ENCODE measurements at places on chromosomes 6 and 20.

- no peak for DNase-seq
Observed at GRCh38 chr6:41302638-41303037, 16.2 kb upstream of the TREM1 start.

DNA sequence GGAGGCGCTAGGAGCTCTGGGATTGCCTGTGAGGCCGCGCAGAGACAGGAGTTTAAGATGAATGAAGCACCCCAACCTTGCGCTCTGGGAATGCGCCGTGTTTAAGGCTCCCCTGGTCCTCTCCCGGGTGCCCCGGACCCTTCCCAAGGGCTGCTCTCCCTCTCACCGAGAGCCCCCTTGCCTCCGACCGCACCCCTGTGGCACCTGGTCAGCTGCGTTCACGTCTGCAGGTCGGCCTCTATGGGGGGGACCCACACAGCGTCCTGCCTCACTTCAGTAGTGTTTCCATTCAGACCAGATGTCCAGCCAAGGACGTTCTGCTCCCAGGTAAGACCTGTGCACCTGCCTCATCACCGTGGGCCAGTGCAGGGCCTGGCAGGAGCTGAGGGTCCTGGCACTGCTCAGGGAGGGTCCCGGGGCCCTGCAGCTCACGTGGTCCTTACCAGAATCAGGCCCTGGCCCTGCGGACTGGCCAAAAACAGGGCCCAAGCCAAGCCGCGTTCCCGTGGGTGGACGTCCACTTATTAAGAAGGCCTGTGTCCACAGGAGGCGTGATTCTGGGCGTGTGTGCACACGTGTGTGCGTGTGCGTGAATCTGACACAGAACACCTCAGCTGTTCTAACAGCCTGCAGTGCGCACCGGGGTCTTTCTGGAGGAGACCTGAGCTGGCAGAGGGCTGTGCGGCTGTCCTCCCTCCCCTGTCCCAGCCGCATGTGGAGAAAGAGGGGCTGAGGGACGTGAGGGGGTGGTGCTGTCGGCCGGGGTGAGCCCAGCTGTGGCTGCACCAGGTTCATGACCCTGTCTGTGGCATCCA, 79.9 kb upstream of the BHLHE23 start:
- no peak for DNase-seq

GRCh38 chr6:4359108-4359730, 223.8 kb upstream of the ECI2 start:
- no peak for DNase-seq

DNA sequence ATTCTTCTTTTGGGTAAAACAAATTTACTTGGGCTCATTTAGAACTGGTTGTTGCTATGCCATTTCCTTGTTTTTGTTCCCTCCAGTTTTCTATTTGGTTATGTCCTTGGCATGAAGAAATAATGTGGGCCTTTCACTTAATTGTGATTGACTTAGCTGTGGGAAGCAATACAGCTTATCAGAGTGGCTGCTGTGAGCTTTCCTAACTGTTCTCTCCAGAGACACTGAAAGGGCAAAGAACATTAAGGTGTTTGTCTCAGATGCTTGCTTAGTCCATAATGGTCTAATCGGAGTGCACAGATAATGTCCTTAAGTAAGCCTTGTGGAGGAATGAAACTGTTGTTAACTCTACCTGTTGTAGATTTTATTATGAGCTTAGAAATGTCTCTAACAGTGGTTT, 56.6 kb downstream of the SH3BGRL2 start:
- no peak for DNase-seq

DNA sequence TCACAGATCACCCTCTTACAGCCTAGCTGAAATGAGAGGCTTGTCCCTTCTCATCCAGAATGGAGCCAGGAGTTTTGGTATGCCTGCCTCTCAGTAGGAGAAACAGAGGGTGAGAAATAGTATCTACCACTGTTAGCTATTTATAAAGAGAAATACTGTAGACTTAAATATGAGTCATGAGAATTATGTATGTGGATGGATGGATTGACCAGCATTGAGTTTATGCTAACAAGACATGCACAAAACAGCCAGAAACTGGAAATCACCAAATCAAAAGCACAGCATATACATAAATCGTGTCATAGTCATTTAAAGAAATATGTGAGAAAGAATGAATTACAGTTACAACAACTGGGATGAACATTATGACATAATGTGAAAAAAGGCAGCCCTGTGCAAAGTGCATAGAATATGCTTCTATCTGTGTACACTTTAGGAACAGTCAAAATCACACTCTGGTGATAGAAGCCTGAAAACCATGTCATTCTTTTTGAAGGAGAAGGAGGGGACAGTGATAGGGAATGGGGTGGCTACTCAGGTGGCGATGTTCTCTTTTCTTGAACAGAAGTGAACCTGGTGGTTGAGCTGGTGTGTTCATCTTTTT, 79.8 kb upstream of the KIF25 start:
- DNase-seq = no peak

DNA sequence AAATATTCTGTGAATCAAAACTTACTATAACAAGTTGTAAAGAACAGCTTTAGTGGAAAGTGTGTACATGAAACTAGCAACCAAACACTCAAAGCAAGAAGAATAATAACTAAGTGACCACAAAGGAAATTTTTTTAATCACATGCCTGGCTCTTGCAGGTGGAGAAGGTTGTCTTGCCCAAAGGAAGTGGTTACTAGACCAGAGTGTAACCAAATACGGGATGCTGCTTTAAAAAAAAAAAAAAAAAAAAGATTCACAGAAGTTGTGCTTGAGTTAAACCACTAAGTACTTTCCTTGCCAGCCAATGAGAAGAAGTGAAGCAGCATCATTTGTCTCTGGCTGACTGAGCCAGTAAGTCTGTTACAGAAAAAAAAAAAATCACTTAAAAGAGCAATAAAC, 19.1 kb upstream of the HLA-DQB1 start:
- no peak for DNase-seq

DNA sequence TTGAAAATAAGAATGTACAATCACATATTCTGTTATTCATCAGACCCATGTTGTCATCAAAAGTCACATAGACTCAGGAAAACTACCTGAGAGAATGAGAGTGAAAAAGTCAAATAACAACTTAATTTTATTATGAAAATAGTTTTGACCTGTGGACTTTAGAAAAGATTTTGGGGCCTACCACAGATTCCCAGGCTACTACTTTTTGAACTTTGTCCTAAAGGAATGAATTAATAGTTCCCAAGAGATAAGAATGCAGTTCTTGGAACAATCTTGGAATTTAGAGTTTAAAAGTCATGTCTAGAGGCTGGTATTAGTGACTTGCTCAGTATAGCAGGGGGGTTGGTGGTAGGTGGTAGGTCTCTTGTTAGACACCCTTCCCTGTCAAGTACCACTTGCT, 3.3 kb downstream of the TAF8 start:
- DNase-seq = no peak

- DNase-seq = peak; percentile 88
Observed at GRCh38 chr20:35279040-35279439, 1.1 kb upstream of the MMP24OS start.

DNA sequence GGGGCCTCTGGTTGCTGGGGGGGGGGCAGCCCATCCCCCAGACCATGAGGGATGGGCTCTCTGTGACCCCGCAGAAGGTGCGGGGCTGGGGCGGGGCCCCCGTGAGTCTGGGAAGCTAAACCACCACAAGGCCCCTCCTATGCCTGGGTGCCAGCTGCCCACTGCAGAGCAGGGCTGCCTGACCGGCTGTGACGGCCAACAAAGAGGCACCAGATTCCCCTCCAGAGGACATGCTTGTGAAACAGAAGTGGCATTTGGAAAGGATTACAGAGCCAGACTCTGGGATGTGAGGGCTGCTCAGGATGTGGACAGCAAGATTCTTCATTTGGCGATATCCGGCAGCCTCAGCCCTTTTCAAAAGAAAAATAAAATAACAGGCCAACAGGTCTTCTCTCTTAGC, 16.5 kb upstream of the NTSR1 start:
- DNase-seq = no peak

- no peak for DNase-seq
Observed at GRCh38 chr6:24255676-24256075, 102.2 kb downstream of the DCDC2 start.

DNA sequence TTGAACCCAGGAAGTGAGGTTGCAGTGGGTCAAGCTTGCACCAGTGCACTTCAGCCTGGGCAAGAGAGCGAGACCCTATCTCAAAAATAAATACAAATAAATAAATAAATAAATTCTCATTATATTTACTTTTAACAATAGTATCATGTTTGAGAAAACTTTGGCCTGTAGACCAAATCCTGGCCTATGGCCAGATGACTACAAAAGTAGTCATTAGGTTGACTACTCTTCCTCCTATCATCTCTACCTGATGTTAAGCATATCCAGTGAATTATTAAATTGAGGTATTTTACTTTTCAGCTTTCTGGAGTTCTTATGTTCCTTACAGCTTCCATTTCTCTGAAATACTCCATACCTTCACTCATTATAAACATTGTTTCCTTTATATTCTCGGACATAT, 280.6 kb downstream of the LAMA2 start:
- DNase-seq = no peak

DNA sequence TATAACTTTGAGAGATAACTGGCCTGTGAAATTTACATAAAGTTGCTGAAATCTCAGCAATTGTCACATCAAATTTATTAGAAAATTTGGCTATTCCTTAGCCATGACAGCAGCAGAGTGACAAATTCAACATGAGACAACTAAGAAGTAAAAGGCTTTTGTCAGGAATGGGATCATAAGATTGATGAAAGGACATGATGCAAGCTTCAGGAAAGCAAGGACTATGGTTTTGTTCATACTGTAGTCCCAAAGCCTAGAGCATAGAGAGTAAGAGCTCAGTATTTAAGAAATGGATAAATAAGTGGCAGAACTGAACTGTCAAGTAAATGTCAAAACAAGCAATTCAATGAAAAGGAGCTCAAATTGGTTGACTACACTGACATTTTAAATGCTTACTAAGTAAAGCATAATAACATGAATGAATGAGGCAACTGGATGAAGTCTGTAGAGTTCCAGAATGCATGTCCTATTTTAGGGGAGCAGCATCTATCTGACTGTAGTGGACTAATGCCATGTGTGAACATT, 12.6 kb downstream of the PGM3 start:
- DNase-seq = no peak

DNA sequence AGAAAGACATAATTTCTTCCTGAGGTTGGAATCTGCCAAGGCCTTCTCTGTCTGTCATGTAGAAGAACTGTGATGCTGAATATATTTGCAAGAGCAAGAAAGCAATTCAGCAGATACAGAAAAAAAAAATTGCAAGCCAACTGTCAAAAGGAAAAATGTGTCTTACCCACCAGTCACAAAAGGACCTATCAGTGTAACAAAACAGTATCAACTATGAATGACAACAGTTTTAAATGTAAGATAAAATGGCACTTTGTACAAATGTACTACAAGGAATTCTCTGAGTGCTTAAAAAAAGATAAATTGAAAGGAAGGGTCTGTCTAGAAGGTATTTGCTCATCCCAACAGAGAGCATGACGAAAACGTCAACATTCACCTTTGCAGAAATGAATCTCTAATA, 185.3 kb upstream of the TFAP2D start:
- no peak for DNase-seq

- DNase-seq = no peak
Observed at GRCh38 chr6:30689022-30689865, 1.5 kb downstream of the NRM start.

DNA sequence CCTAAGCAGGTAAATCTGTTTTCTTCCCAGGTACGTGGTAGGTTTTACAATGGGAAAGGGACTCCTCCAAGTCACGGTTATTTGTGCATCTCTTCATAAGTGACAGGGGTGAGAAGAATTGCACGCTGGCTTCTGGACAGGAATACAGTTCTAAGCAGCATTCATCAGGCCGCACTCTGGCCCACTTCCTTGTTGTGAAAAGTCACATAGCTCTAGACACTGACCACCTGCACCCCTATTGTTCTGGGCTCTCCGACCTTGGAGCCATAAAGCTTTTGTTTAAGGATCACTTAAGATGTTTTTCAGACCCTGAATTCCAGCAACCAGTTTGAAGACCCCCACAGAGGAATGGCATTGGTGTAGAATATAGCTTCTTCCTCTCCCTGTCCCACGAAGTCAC, 31.4 kb downstream of the RAMACL start:
- DNase-seq = no peak

DNA sequence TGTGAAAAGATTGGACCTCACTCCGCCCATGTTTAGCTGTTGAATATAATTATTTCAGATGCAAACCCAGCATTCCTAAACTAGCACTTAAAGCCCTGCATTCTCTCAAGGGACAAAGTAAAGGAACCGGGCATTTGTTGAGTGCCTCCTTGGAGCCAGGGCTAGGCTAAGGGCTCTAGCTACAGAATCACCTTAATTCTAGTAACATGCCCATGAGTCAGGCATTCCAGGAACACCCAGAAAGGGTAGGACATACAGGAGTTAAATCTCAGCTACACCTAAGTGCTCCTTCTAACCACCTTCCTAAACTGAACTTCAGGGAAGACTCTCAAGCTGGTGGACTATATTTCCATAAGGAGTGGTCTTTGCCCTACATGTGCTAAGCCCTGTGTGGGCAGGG, 89.4 kb downstream of the SLC24A3 start:
- no peak for DNase-seq

- no peak for DNase-seq
Observed at GRCh38 chr20:7772371-7772770, 167.9 kb downstream of the HAO1 start.

DNA sequence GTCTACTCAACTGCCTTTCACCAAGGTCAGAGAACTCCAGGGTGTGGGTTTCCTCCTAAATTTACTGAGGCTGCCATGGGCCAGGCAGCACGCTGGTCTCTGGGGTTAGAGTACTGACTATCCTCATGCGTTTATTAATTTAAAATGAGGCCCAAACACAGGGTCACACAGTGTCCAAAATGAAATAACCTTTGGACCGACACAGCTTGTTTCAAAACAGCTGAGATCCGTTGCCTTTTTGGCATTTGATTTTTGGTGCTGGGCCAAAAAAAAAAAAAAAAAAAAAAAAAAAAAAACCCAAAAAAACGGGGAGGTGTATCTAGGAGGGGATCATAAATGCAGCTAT, 14.6 kb upstream of the TOX2 start:
- no peak for DNase-seq

DNA sequence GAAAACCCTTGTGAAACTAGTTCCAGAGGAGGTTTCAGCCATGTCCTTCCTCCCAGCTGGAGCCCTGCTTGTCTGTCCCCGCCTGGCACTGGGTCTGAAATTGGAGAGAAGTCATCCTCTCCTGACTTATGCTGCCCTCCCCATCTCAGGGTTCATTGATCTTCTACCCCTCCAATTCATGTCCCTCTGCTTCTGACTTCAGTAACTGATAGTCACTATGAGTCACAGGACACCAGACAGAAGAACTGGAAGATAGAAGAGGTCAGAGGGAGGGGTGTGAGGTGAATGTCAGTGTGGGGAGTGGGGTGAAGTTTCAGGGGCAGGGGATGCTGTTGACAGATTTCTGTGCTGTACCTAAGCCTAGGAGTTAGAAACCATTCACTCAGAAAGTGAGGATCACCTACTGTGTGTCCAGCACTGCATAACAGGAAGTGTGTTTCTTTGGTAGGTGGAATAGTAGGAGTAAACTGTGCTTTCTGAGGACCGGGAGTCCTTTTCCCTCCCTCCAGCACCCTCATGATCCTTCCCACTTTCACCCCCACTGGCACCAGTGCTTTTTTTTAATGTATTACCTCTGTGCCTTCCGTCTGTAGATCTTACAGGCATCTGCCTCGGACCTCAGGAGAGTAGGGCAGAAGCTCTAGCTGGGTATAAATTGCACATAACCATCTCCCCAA, 627 bp upstream of the RPP21 start:
- no peak for DNase-seq
